ENCODE measurements at places on chromosomes 13 and 19.

- DNase-seq, result no peak
Observed at GRCh38 chr19:19103167-19103566, 35.1 kb downstream of the TMEM161A start.

DNA sequence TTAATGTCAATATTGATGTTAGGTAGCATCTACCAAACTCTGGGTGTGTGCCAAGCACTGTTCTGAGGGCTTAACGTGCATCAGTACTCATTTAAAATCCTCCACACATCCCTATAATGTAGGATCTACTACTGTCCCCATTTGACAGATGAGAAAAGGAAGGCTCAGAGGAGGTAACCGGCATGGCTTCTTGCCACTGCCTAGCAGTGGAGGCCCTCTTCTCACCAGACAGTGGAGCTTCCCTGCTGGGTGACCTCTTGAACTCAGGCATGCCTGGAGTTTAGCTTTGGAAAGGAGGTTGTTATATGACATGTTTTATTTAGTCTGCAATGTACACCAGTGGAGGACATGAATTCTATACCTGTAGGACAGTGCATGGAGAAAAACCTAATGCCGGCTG, 2.1 kb downstream of the SPATA13 start:
- no peak for DNase-seq

DNA sequence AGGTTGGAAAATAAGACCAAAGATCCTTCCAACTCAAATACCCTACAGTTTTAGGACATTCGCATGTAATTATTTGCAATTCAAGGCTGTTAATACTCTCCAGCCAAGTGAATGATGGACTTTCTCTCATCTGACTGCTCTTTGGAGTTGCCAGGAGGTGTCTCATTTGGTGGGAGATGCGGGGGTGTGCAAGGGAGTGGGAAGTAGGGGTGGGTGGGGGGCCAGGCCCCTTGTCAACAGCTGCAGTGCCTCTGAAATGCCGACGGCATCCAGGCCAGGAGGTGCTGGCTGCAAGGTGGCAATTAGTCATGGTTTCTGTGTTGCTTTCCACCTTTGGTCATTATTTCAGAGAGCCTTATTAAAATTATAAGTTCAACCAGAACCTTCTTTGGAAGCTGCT, 121.5 kb downstream of the KL start:
- DNase-seq, result no peak

DNA sequence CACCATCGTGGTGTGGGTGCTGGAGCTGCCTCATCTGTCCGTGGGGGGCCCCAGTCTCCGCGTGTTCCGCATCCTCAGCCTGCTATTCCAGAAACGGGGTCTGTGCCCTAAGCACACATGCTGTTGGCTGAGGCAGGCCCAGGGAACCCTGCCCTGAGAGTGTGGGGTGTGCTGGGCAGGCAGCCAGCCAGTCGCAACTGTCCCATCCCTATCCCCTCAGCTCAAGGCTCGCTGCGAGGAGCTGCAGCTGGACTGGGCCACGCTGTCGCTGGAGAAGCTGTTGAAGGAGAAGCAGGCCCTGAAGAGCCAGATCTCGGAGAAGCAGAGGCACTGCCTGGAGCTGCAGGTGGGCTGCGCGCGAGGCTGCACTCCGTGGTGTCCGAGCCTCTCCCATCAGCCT, 21.9 kb downstream of the PLEKHJ1 start:
- no peak for DNase-seq

GRCh38 chr13:108917581-108917980, 288.2 kb downstream of the MYO16 start:
- DNase-seq, result no peak
